Germinal center (tissue), 1 donor: ENCODE measurements at places on chromosomes 16 and 17.

- no peak for DNase-seq
Measured at GRCh38 chr17:8628609-8629169, 1.8 kb downstream of the MYH10 start.

GRCh38 chr16:26787924-26788323 is 278.8 kb upstream of the C16orf82 start:
- DNase-seq: no peak

GRCh38 chr16:81041696-81042095 is 6.1 kb downstream of the ATMIN start:
- DNase-seq: no peak

- DNase-seq: no peak
Measured at GRCh38 chr16:58614212-58614611, 15.4 kb downstream of the CNOT1 start.

- DNase-seq: no peak
Measured at GRCh38 chr17:57651451-57651850, 93.6 kb downstream of the CCDC182 start.

DNA sequence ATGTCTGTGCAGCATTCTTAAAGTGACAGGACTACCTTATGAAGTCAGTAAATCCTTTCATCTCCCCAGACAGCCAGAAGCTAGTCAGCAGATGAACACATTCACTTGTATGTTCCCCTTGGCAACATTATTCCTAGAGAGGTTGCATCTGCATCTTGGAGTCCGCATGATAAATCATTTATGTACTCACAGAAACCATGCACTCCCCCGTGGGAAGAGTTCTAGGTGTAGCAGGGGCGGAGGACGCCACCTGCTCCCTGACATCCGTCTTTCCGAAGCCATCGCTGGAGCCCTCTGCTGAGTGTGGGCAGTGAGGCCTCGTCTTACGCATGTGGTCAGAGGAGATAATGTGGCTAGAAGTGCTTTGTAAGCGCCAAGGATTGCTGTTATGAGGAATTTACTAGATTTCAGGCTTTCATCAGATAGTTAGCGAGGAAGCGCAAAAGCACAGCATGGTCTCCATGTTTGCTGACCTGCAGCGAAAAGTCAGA is 144.5 kb downstream of the RPTOR start:
- no peak for DNase-seq

DNA sequence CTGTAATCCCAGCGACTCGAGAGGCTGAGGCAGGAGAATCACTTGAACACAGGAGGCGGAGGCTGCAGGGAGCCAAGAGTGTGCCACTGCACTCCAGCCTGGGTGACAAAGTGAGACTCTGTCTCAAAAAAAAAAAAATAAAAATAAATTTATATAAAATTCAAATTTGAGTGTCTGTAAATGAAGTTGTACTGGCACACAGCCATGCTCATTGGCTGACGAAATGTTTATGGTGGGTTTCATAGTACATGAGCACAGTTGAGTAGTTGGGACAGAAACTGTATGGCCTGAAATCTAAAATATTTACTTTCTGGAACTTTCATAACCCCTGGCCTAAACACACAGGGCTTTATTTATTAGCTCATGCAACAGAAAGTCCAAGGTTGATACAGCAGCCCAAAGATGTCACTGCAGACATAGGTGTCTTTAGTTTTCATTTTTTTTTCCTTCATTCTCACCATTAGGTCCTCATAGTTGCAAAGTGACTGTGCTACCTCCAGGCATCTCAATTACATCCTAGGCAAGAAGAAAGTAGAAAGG is 355.3 kb downstream of the SLC39A11 start:
- no peak for DNase-seq

DNA sequence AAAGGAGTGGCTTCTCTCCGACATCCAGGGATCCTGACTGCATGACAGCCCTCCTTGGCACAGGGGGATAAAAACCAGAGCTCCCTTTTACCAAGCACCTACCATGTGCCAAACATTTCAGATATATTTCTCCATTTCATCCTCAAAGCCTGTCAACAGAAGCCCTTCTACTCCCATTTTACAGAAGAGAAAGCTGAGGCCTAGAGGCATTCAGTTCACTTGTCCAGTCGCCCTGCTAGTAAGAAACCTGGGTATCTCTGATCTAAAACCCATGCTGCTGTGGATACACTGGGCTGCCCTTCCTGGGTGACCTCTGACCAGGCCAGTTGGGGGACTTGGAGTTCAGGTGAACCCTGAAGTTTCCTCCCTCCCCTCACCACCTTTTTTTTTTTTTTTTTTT is 5.9 kb upstream of the FDXR start:
- no peak for DNase-seq

DNA sequence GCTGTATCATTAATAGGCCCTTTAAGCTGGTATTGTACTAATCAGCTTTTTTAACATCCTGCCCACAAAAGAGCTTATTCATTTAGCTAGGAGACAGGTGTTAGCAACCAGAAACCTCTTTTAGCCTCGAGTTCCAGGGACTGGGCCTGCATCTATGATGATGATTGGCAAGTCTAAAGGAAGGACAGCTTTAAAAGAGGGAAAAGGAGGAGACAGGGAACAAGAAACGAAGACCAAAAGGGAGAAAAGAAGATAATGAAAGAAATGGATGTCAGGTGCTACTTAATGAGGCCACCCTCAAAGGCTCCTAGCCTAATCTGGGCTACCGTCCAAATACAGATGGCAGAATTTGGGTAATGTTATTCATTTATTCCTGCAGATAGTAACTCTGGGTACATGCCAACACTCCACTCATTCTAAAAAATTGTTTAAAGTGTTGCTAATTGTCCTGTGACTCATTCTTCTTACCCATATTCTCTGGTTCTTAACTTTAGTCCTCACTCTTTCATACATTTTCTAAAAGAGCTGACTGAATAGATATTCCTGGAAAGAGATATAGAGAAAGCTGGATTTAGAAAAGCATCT is 18.7 kb upstream of the RFFL start:
- no peak for DNase-seq

DNA sequence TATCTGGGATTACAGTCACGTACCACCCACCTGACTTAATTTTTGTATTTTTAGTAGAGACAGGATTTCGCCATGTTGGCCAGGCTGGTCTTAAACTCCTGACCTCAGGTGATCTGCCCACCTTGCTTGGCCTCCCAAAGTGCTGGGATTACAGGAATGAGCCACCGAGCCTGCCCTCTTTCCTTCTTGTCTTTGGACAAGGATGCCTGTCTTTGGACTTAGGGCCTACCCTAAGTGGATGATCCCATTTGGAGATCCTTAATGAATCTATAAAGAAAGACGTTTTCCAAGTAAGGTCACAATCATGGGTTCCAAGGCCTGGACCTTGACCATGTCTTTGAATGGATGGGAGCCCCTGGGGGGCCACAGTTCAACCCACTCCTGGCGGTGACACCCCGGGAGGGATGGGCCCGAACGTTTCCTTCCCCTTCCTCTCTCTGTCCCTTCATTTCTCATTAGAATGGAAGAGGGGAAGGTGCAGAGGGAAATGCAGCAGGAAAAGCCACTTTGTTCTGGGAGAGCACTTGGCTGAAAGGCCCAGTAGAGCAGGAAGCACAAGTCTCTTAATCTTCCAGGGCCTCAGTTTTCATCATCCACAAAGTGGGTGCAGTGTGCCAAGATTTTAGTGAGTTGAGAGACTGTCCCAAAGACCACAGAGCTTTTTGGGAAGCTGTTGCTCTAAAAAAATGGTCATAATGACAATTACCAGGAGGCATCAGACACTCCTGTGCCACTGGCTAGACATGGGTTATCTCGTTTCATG is 353.3 kb downstream of the SEC14L1 start:
- no peak for DNase-seq

- no peak for DNase-seq
Measured at GRCh38 chr17:63082273-63082861, 116.3 kb downstream of the TANC2 start.

- no peak for DNase-seq
Measured at GRCh38 chr17:28992625-28993600, 12.9 kb downstream of the SEZ6 start.

DNA sequence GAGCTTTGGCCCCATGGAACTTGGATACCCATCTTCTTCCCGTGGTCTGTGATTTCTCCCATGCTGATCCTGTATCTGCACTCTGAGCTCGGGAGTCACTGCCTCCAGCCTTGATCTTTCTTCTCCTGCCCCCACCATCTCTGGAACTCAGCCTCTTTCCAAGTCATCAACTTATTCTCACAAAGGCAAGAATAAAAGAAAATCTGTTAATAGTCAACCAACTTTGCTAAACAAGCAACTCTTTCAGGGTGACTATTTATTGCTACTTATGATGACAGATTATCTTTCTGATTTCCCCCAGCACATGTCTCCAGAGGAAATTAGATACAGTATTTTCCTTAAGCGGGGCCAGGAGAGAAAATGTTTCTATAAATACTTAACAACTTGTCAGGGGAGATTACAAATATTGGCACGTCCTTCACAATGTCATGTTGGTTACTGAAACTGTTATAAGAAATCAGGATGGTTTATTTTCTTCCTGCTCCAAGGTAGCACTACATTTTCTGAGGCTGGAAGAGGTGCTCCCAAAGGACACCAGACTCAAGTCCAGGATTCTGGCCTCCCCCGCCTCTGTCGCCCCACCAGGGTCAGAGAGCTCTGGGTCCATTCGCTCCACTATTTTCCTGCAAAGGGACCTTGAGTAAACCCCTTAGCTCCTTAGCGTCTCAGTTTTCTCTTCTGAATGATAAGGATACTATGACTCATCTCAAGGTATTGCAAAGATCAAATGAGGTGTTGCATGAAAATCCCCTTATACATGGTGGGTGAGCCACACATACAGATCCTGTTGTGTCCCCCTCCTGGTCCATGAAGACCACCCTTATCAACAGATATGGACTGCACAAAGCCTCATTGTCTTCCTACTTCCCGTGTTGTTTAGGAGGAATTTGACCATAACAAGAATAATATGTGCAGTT is 205.2 kb upstream of the WSCD1 start:
- no peak for DNase-seq

DNA sequence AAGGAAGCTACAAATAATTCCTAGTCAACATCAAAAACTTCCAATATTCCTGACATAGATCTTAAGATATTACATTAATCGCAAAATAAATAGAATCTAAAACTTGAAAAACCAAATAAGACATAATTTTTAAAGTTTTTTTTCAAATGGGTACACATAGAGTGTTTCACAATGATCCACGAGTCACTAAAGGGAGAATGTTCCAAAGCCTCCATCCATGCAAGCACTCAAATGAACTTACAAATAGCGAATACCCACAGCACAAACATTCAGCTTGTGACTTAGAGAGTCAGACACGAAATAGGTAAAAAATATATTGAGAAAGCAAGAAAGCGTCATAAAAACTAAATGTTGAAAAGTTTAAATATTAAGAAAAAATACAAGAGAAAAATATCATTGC is 65.7 kb downstream of the CEP112 start:
- DNase-seq: no peak

DNA sequence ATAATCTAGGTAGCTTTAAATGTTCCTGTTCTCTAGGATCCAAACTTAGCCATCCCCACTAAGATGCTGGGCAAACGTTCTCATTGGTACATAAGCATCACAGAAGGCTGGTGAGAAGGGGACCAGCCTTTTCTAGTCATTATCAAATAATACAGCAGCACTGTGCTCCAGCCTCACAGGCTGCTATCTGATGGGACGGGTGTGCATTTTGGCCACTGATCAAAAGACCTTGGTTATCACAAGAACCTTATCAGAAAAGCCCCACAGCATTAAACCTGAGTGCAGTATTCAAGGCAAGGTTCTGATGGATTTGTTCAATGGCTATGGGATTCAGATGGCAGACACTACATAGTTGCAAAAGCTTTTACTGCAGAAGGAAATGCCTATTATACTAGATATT is 19.1 kb upstream of the KPNB1 start:
- no peak for DNase-seq

DNA sequence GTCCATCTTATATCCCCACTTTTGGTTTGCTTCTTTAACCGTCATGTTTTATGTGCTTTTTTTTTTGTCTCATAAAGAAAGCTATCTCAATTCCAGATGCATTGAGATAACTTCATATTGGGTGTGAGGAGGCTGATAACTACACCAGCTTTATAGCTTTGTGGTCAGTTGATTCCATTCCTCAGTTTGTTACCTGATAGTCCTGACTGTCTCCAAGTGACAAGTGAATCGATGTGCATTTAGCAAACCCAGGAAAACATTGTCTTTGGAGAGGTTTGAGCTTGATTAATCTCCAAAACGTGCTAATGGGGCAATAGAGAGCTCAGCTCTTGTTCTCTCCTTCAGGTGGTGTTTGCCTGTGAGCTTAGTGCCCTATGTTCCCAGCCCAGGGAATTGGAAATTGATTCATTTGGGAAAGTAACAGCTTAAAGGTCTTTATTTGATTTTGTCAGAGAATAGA is 22.7 kb downstream of the HS3ST3B1 start:
- DNase-seq: no peak

DNA sequence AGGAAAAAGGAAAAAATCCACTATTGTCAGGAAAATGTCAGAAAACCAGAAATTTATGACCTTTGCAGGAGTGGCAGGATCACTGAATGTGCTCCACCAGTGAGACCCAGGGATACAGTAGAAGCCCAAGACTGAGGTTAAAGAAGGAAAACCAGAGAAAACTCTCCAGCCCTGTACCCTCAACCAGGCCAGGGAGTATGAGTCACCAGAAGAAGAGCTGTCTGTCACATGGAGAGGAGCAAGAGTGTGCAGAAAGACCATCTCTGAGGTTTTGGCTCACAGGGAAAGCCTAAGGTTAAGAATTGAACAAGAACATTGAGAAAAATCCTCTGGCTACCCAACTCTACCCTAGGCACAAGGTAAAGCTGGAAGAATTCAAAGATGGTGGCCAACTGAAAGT is 47.6 kb upstream of the MON1B start:
- DNase-seq: no peak

GRCh38 chr16:58026139-58026704 is 668 bp downstream of the MMP15 start:
- peak; percentile 28 for DNase-seq

DNA sequence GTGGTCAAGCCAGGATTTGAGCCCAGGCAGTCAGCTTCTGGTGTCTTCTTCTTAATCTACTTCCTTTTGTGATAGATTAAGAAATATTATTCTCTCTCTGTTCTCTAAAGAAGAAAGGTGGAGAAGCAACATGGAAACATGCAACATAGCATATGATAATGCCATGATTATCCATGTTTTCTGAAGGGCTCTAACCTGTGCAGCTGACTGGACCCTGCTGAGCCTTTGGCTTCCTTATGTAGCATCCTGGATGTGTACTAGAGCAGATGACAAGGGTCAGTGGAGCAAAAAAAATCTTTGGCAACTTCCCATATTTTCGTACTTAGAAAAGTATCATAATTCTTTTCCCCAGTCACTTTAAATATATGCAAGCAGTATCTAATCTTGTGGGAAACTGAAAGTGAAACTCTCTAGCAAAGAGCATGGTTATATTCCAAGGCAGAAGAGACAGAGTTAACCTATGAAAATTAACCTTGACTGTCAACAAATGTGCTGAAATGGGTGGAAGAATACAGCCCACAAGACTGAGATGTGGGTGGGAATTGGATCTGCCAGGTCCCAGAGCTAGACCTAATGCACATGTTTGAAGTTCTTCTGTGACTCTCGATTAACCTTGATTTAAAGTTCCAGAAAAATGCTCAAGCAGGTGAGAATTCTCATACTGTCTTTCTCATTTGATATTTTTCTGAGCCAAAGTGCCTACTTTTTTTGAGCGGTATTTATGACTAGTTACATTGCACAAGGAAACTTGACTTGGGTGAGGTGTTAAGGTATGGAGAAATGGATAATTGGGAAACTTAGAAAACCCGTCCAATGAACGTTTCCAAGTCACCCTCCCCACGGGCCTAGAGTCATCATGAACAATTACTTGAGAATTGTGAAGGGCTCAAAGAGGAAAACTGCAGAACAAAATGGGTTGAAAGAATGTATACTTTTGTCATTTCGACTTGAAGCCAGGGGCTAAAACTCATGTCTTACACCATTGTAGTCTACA is 248.6 kb downstream of the FTO start:
- no peak for DNase-seq
